Activated naive CD4-positive, alpha-beta T cell treated with anti-CD3 and anti-CD28 coated beads, Interleukin-2, amount 10 ng/mL, durations not matched to agents 7 days and 5 days (primary cell): ENCODE measurements at places on chromosomes 5 and 9.

- no peak for DNase-seq
These were observed 27.5 kb upstream of the SLC2A8 start for GRCh38 chr9:127369428-127369827.

DNA sequence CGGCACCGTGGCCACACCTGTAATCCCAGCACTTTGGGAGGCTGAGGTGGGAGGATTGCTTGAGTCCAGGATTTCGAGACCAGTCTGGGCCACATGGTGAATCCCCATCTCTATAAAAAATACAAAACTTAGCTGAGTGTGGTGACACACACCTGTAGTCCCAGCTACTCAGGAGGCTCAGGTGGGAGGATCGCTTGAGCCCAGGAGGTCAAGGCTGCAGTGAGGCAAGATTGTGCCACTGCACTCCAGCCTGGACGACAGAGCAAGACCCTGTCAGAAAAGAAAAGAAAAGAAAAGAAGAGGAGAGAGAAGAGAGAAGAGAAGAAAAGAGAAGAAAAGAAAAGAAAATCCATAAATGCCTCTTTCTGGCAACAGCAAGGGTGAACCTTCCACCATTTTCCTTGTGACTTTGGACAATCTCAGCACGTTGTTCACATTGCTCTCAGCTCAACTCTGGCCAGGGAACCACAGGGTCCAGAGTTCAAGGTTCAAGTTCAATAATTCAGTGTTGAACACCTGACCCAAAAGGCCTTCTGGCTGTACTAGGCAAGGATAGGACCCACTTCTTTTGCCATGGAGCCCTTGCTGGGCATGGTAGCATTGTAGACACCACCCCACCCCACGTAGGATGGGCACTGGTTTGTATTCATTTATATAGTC lies 14.6 kb upstream of the DUSP1 start:
- DNase-seq, result no peak

GRCh38 chr9:69916950-69917349 lies 96.3 kb downstream of the CFAP95 start:
- no peak for DNase-seq

DNA sequence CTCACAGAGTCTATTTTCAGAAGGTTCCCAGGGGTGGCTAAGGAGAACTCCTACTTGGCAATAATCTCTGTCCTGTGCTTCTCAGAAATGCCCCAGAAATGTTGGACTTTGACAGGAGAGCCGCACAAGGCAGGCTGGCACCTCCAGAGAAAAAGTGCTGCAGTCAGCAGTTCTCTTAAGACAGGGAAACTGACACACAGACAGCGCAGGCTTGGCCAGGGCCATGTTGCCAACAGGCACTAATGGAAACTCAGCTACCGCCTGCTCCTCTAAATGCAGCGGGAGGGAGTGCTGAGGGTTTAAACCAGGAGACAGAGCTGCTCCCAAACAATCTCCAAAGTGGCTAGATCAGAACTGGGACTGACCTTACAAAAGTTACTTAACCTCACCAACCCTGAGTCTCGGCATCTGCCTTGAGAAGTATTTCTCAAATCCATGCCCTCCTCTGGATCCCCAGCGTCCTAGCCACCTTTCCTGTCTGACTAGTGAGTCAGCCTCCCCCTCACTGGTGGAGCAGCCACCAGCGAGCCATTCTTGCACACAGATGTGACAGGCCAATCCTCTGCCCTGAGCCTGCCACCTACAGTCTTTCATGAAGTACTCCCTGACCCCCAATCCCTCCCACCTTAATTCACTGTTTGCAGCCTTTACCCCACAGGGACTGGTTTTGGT lies 186.4 kb downstream of the CDK5RAP2 start:
- no peak for DNase-seq
